Nephron progenitor cell (in vitro differentiated cells): ENCODE measurements at places on chromosomes 16 and 17.

GRCh38 chr16:82633964-82634600 lies 7.3 kb downstream of the CDH13 start:
- no peak overlapping the region for H3K4me3 ChIP-seq
- DNase-seq: no peak
- H3K4me1 ChIP-seq: peaks cover 33% of the 10 kb centered on the region
- no peak overlapping the region for H3K27ac ChIP-seq
- no peaks in the 10 kb centered on the region for H3K36me3 ChIP-seq
- H3K27me3 ChIP-seq: peaks cover 8% of the 10 kb centered on the region

GRCh38 chr17:2101448-2102257 lies 46.8 kb downstream of the HIC1 start:
- H3K27me3 ChIP-seq: no peaks in the 10 kb centered on the region
- DNase-seq: no peak
- no peak overlapping the region for H3K4me3 ChIP-seq
- H3K36me3 ChIP-seq: peaks cover 22% of the 10 kb centered on the region

GRCh38 chr16:59612094-59612493 lies 878.0 kb upstream of the GOT2 start:
- no peak overlapping the region for H3K4me3 ChIP-seq
- no peaks in the 10 kb centered on the region for H3K36me3 ChIP-seq
- DNase-seq: no peak

DNA sequence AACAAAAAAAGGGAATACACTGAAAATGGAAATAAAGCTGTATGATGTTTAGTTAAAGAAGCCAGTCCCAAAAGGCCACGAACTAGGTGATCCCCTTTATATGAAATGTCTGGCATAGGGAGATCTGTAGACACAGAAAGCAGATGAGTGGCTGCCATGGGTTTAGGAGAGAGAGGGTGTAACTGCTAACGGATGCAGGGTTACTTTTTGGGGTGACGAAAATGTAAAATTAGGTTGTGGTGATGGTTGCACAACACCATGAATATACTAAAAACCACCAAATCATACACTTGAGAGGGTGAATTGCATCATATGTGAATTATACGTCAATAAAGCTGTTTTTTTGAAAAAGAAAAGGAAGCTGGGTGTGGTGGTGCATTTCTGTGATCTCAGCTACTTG lies 99.6 kb downstream of the ADCY9 start:
- DNase-seq: no peak
- H3K27me3 ChIP-seq: peaks cover 12% of the 10 kb centered on the region
- H3K27ac ChIP-seq: no peak overlapping the region

DNA sequence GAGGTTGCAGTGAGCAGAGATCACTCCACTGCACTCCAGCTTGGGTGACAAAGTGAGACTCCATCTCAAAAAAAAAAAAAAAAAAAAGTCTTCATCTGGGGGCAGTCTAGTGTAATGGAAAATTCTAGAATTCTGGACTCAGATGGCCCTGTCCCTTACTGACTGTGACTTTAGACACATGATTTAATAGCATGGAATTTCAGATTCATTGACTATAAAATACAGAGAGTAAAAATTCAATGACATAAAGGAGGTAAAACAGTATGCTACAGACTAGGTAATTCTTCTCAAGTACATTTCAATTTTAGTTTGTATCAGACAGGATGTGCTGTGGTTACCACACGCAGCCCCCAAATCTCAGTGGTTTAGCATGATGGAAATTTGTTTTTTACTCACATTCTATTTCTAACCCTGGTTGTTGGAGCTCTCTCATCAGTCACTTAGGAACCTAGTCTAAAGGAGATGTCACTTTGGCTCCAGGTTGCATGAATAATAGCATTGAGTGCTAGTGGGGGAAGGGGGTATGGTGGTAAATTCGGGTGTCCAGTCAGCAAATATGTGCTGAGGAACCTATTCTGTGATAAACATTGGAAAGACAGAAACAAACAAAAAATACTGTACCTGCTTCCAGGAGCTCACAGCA lies 444.0 kb downstream of the XYLT1 start:
- no peak overlapping the region for H3K4me3 ChIP-seq
- DNase-seq: no peak
- no peaks in the 10 kb centered on the region for H3K36me3 ChIP-seq
- peaks cover 10% of the 10 kb centered on the region for H3K4me1 ChIP-seq
- peaks cover 4% of the 10 kb centered on the region for H3K27me3 ChIP-seq
- no peak overlapping the region for H3K27ac ChIP-seq

DNA sequence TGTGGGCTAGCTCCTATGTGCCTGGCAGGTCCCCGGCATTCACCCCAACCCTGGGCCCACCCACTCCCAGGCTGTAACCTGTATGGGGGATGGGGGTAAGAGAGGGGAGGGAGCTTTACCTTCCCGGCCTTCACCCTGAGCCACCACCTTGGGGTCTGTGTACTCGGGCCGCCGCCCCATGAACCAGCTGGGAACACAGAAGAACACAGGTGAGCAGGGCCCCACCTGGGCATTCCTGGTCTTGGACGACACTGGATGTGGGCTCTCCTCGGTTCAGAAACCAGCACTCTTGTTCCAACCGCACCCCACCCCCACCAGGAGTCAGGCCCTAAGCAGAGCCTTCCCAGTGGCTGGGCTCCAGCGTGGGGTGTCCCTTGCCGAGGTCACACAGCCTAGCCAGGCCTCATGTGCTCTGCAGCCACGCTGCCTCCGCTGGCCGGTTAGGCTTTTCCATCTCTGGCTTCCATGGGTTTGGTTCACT lies 18.8 kb downstream of the B9D1 start:
- no peak overlapping the region for H3K4me3 ChIP-seq
- H3K27ac ChIP-seq: no peak overlapping the region
- peaks cover 4% of the 10 kb centered on the region for H3K27me3 ChIP-seq
- H3K36me3 ChIP-seq: no peaks in the 10 kb centered on the region
- DNase-seq: no peak

- H3K36me3 ChIP-seq: no peaks in the 10 kb centered on the region
- no peak for DNase-seq
- peaks cover 7% of the 10 kb centered on the region for H3K27me3 ChIP-seq
- peak overlapping the region; percentile 72 for H3K27ac ChIP-seq
Observed at GRCh38 chr17:18965530-18966236, 13.7 kb downstream of the SLC5A10 start.

DNA sequence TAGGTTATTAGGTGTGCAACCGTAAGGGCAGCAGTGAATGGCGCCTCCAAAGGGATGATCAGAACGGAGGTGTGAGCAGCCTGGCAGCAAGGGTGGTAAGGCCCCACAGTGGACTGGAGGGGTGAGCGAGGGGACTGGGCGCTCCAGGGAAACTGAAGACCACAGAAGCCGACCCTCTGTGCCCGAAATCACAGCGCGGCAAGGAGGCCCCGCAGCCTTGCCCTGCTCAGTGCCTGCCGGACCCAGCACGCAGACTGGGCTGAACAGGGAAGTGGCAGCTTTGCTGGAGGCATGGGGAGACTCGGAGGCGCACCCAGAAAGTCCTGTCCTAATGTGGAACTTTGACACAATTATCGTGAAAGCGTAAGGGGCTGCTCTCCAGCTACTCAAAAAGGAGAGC lies 38.4 kb downstream of the KLHDC4 start:
- peaks cover 37% of the 10 kb centered on the region for H3K4me1 ChIP-seq
- H3K4me3 ChIP-seq: no peak overlapping the region

DNA sequence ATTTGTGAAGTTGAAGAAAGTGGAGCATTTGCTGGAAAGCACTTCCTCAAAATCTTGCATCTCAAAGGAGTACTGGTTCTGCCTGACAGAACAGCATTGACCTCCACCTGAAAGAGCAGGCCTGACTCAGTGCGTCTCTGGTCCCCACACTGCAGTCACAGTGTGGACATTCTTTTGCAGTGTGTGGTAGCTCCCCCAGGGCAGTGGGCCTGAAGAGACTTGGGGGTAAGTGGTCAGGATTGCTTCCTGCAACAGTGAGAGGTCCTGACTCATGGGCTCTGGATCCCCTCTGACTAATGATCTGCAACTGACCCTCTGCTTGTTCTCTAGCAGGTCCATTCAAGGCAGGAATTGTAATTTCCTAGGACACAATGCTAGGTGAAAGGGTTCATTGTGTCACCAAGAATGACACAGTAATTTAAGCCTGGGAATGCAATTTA lies 204.9 kb upstream of the KCNJ16 start:
- no peaks in the 10 kb centered on the region for H3K36me3 ChIP-seq
- peaks cover 4% of the 10 kb centered on the region for H3K27me3 ChIP-seq
- DNase-seq: no peak
- no peak overlapping the region for H3K4me3 ChIP-seq

DNA sequence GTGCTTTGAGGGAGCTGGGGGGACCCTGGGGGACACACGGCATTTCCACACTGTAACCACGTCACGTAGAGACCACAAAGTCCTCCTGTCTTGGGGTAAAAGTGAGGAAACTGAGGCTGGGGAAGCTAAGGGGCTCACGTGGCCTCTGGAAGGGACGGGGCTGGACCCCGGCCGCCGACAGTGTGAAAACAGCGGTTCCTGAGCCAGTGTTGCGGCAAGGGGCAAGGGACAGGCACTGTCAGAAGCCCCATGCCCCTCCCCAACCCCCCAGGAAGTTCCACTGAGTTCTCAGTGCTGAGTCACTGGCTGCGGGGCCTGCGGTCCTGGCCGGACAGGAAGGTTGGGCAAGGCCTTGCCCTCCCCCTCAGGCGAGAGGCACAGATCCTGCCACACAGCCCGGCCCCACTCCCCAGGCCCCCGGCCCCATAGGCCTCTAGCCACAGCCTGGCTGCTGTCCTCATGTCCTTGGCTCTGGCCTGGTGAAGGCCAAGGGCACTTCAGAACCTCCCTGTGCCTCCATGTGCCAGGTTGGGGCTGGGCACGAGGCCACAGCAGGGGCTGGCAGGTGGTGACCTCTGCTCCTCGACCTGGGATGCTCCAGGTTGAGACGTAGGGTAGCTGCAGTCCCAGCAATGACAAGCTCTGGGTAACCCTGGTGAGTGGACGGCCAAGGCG lies 5.0 kb upstream of the CCDC57 start:
- H3K27ac ChIP-seq: no peak overlapping the region
- H3K4me3 ChIP-seq: no peak overlapping the region
- H3K36me3 ChIP-seq: no peaks in the 10 kb centered on the region
- H3K4me1 ChIP-seq: peaks cover 16% of the 10 kb centered on the region
- DNase-seq: no peak

GRCh38 chr17:28569446-28569845 lies 1.9 kb downstream of the PIGS start:
- no peak overlapping the region for H3K27ac ChIP-seq
- peaks cover 12% of the 10 kb centered on the region for H3K27me3 ChIP-seq
- H3K4me1 ChIP-seq: peaks cover 26% of the 10 kb centered on the region
- peaks cover 36% of the 10 kb centered on the region for H3K36me3 ChIP-seq
- peak overlapping the region; percentile 97 for H3K4me3 ChIP-seq

- DNase-seq: peak; percentile 62
- peaks cover 30% of the 10 kb centered on the region for H3K4me1 ChIP-seq
- no peak overlapping the region for H3K27ac ChIP-seq
- H3K36me3 ChIP-seq: no peaks in the 10 kb centered on the region
Observed at GRCh38 chr16:50246299-50247122, 19.8 kb upstream of the ADCY7 start.

- no peak for DNase-seq
- no peaks in the 10 kb centered on the region for H3K27me3 ChIP-seq
- peaks cover 32% of the 10 kb centered on the region for H3K36me3 ChIP-seq
- H3K27ac ChIP-seq: peak overlapping the region; percentile 36
- no peak overlapping the region for H3K4me3 ChIP-seq
- H3K4me1 ChIP-seq: peaks cover 30% of the 10 kb centered on the region
Observed at GRCh38 chr16:4852221-4852872, 5.1 kb downstream of the UBN1 start.

GRCh38 chr17:60678118-60678444 lies 430 bp downstream of the BCAS3 start:
- H3K36me3 ChIP-seq: no peaks in the 10 kb centered on the region
- peaks cover 16% of the 10 kb centered on the region for H3K27me3 ChIP-seq
- H3K4me3 ChIP-seq: peak overlapping the region; percentile 98

DNA sequence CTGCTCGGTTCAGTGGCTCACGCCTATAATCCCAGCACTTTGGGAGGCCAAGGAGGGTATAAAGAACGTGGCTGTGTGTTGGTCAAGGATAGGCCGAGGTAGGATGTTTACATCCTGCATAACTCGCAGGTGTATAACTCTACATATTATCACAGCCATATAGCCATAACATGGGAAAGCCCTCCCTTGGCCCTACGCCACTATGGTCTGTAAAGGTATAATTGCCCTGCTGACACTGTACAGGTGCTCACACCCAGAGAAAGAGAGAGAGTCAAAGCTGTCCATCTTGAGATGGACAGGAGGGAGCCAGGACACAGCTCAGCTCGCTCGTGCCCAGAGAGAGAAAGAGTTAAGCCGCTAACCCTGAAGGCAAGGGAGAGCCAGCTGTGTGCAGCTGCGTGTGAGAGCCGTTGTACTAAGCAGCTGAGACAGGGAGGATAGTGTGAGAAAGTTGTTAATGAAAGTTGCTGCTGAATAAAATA lies 30.4 kb upstream of the DHX8 start:
- peak overlapping the region; percentile 51 for H3K27ac ChIP-seq
- H3K4me1 ChIP-seq: peaks cover 43% of the 10 kb centered on the region
- H3K36me3 ChIP-seq: peaks cover 5% of the 10 kb centered on the region
- H3K4me3 ChIP-seq: no peak overlapping the region
- H3K27me3 ChIP-seq: peaks cover 5% of the 10 kb centered on the region

DNA sequence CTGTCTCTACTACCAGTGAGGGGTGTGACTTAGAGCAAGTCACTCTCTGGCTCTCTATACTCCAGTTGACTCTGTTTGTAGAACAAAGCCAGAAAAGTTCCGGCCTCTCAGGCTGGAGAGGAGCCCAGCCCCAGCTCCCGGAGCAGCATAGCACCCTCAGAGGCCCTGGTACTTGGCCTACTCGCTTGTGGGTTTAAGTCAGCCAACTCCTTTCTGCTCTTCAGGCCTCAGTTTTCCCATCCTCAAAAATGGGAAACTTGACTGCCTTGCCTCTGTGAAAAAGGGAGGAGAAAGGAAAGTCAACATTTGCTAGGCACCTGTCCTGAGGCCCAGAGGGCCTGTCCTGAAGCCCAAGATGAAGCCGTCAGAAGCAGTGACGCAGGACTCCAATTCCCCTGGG lies 1.1 kb downstream of the CHST6 start:
- H3K27ac ChIP-seq: no peak overlapping the region
- peaks cover 16% of the 10 kb centered on the region for H3K27me3 ChIP-seq
- H3K4me3 ChIP-seq: peak overlapping the region; percentile 92
- no peaks in the 10 kb centered on the region for H3K36me3 ChIP-seq
- DNase-seq: no peak

- DNase-seq: no peak
- H3K36me3 ChIP-seq: peaks cover 31% of the 10 kb centered on the region
- no peaks in the 10 kb centered on the region for H3K27me3 ChIP-seq
- no peak overlapping the region for H3K4me3 ChIP-seq
- H3K27ac ChIP-seq: peak overlapping the region; percentile 20
Observed at GRCh38 chr17:9432134-9432885, 143.3 kb downstream of the STX8 start.

DNA sequence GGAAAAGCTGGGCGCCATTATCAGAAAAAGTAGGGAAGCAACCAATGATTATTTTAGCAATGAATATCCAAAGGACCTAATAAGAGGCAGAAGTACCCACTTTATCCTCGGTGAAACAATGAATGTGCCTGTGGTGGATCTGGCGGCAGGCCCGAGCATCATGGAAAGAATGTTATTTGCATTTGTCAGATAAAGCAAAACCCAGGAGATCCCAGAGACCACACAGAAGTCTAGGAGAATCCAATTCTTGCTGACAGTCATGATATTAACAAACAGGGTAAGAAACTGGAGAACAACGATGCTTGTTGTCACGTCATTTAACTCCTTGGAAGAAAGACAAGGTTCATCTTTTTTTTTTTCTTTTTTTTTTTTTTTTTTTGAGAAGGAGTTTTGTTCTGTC lies 12.0 kb upstream of the TNRC6A start:
- no peaks in the 10 kb centered on the region for H3K36me3 ChIP-seq
- no peak for DNase-seq
- no peak overlapping the region for H3K4me3 ChIP-seq
- H3K27me3 ChIP-seq: peaks cover 4% of the 10 kb centered on the region
- H3K4me1 ChIP-seq: no peaks in the 10 kb centered on the region

GRCh38 chr17:20172376-20172775 lies 163.2 kb downstream of the SPECC1 start:
- peak overlapping the region; percentile 46 for H3K27ac ChIP-seq
- H3K4me1 ChIP-seq: peaks cover 17% of the 10 kb centered on the region
- no peak for DNase-seq
- no peak overlapping the region for H3K4me3 ChIP-seq
